ENCODE measurements at places on chromosomes 13 and 19. TPM values are rescaled to one million over a fixed set of nuclear protein-coding genes. Genes with fewer than 3 reads are reported as not detected.

The ZNF99 gene
- not detected for polyA plus RNA-seq

The SLC25A41 gene
- 0.72 TPM for polyA plus RNA-seq

The SPACA6 gene
- polyA plus RNA-seq = 9.7 TPM

The OR7D4 gene
- not detected for polyA plus RNA-seq

The RXFP2 gene
- polyA plus RNA-seq = not detected

The FGF22 gene
- 0.99 TPM for polyA plus RNA-seq

The NKPD1 gene
- 0.55 TPM for polyA plus RNA-seq

The SHISA7 gene
- polyA plus RNA-seq = 1.1 TPM

The FCAR gene
- polyA plus RNA-seq = not detected

The CEACAM8 gene
- polyA plus RNA-seq = not detected

The UBAC2 gene
- polyA plus RNA-seq = 62.4 TPM

The ZNF780A gene
- polyA plus RNA-seq = 3.5 TPM

The LRRC25 gene
- 0.41 TPM for polyA plus RNA-seq

The ZNF57 gene
- polyA plus RNA-seq = 4.9 TPM

The NTN5 gene
- polyA plus RNA-seq = 0.85 TPM

The ZNF507 gene
- 6.7 TPM for polyA plus RNA-seq

The CYP4F8 gene
- polyA plus RNA-seq = not detected

The IGFL2 gene
- polyA plus RNA-seq = not detected

The FFAR1 gene
- not detected for polyA plus RNA-seq

The IFNL2 gene
- polyA plus RNA-seq = not detected

The COX6B2 gene
- polyA plus RNA-seq = 4.9 TPM

The OR7E24 gene
- not detected for polyA plus RNA-seq

The IGFLR1 gene
- polyA plus RNA-seq = 40.3 TPM

The SIGLEC12 gene
- polyA plus RNA-seq = not detected

The PLK5 gene
- 0.82 TPM for polyA plus RNA-seq

The ERICH6B gene
- polyA plus RNA-seq = not detected

The SIGLEC5 gene
- not detected for polyA plus RNA-seq

The SLC5A5 gene
- 2.2 TPM for polyA plus RNA-seq

The ZNF175 gene
- 1.5 TPM for polyA plus RNA-seq

The TEX29 gene
- polyA plus RNA-seq = 0.08 TPM

The ZNF296 gene
- 2.7 TPM for polyA plus RNA-seq

The ZNF432 gene
- 2.0 TPM for polyA plus RNA-seq

The ATP7B gene
- 4.1 TPM for polyA plus RNA-seq
